ENCODE measurements at places on chromosomes 13 and 19. TPM values are rescaled to one million over a fixed set of nuclear protein-coding genes. Genes with fewer than 3 reads are reported as not detected.

The SIGLEC11 gene
- not detected for total RNA-seq

The ELL gene
- 11.0 TPM for total RNA-seq

The PSG6 gene
- total RNA-seq = not detected

The MADCAM1 gene
- total RNA-seq = 6.5 TPM

The ZNF491 gene
- not detected for total RNA-seq

The ZNF253 gene
- total RNA-seq = 23.3 TPM

DNA sequence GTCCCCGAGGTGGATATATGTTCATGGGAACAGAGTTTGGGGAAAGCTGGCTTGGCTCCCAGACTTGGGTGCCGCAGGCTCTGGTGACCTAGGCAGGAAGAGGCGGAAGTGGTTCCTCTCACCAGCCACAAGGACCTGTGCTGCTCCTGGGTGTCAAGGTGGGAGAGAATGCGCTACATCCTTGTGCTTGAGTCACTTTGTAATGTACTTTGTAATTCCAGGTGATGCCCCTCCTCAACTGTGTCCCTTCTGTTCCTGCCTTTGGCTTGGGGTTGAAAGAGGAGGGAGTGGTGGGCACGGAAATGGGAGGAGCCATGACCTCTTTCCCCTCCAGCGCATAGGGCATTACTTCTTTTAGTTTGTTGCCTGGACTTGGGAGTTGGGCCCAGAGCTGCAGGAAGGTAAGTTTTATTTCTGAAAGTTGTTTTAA, 10.9 kb downstream of the GARRE1 start:
- no peak for DNase-seq

- DNase-seq = no peak
Measured at GRCh38 chr13:104592127-104592526, 1525.9 kb upstream of the SLC10A2 start.

DNA sequence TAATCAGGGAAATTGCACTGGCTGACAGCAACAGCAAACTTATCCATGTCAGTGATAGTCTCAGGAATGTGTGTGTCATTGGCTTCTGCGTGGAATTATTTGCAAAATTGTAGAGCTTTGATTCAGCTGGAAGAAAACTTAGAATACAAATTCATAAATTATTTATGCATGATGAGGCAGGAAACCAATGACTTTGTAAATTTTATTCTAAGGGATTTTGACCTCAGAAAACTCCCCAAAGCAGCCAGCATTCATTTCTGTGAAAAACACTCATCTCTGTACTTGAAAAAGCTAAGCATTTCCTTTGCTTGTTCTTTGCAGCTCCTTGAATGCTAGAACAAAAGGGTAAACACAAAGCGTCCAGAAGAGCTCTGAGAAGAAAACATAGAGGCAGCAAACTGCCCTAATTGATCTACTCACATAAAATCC, 162.4 kb downstream of the DCT start:
- DNase-seq = no peak

DNA sequence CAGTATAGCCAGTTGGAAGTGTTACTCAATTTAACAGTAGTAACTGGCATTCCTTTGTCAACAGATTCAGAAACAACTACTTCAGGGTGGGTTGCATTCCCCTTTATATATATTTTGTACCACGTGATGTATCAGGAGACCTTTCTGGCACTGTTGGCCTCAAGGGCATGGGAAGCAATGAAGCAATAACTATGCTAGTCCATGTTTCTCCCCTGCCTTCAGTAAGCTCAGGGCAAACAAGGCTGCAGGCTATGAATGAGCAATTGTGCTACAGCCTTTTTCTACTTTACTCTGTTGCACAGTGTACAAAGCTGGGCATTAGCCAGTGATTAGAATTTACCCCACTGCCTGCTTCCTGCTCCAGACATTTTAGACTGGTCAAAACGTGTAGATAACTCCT, 348.8 kb downstream of the GPC5 start:
- no peak for DNase-seq

- no peak for DNase-seq
Measured at GRCh38 chr19:1884291-1884718, 991 bp downstream of the ABHD17A start.

DNA sequence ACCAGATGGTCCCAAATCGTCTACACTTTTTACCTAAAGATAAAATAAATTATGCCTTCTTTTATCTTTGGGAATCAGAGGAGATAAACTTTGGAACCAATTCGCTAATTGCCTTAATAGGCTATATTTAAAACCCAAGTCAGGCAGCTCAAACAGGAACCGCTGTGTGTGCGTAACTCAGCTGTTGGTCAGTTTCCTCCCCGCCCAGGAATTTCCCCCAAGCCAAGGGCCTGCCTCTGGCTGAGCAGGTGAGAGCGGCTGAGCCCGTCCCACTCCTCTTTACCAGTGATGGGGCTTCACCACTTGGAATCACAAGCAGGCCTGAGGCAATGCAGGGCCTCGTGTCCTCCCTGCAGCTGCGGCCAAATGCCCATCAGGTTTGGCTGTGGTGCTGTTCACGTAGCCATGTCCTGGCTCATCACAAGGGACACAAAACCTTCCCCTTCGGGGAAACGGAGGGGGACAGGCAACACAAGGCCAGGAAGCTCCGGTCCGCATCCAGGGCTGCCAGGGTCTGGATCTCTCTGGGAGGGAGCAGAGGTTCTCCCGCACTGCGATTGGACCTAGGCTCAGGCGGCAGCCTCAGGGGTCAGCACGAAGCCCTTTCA, 503 bp upstream of the SLC7A9 start:
- DNase-seq = no peak

GRCh38 chr19:41641879-41642485, 15.1 kb upstream of the CEACAM4 start:
- DNase-seq = peak; percentile 77

GRCh38 chr19:2982983-2983350, 5.6 kb downstream of the TLE6 start:
- DNase-seq = no peak

GRCh38 chr19:48975947-48976847, 11.1 kb downstream of the FTL start:
- peak; percentile 47 for DNase-seq

- DNase-seq = no peak
Measured at GRCh38 chr19:4112367-4112766, 11.6 kb downstream of the MAP2K2 start.
